Stimulated activated CD4-positive, alpha-beta T cell treated with anti-CD3 and anti-CD28 coated beads, Interleukin-15, amount 100 ng/mL, for 24 hours (primary cell): ENCODE measurements at places on chromosomes 6 and 20.

DNA sequence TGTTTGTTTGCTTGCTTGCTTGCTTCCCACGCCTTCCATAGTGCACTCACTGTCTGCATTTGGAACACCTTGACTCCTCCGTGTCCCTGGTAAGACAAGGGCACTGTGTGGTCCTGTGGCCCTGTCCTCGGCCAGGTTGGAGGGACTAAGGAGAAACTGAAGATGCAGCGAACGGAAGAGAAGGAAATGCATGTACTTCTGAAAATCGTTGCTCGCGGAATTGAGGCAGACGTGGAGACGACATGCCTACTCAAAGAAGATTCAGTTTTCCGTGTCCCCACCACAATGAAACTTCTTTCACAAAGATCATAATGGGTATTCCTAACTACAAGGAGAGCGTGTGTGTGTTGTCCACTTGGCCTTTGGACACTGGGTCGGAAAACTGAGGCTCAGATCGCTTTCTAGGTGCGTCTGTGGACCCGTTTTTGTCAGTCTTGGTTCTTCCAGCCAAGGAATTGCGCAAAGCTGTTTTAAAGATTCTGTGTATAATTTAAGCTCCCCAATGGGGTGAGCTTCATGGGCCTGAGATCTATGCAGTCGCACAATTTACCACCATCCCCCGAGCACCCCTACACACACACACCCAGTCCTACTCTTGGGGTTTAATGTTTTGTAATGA is 120.4 kb upstream of the ZNF184 start:
- DNase-seq: no peak

DNA sequence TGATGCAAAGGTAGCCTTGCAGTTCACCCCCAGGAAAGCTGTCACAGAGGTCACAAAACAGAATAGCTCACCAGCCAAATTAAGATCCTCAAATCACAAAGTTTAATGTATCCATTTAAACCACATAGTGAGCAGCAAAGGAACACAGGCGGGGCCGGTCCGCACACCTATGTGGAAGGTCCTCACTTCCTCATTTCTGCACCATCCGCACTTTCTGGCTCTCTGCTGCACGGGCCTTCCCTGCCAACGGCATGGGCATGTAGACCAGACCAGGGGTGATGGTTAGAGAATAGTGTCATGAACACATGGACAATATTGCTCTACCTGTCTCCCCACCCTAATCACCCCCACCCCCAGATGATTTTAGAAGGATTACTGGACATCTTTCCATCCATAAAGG is 12.1 kb upstream of the TBXT start:
- no peak for DNase-seq

- DNase-seq: no peak
Measured at GRCh38 chr6:29916741-29917140, 25.6 kb upstream of the HLA-A start.

DNA sequence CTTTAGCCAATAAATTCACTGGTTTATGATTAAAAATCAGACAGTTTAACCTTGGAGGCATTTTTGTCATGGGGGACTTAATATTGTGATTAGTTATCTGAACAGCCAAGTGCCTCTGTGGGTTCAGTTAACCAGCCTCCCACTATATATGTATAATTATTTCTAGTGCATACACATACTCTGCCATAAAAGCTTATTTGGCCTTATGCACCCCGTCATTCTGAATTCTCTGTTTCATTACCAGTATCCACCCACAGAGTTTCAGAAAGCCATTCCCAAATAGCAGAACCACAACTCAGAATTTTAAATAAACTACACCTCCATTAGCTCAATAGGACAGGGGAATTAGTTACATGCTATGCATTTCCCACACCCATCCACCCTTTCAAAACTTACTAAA is 279.7 kb downstream of the ZFAND3 start:
- DNase-seq: no peak

DNA sequence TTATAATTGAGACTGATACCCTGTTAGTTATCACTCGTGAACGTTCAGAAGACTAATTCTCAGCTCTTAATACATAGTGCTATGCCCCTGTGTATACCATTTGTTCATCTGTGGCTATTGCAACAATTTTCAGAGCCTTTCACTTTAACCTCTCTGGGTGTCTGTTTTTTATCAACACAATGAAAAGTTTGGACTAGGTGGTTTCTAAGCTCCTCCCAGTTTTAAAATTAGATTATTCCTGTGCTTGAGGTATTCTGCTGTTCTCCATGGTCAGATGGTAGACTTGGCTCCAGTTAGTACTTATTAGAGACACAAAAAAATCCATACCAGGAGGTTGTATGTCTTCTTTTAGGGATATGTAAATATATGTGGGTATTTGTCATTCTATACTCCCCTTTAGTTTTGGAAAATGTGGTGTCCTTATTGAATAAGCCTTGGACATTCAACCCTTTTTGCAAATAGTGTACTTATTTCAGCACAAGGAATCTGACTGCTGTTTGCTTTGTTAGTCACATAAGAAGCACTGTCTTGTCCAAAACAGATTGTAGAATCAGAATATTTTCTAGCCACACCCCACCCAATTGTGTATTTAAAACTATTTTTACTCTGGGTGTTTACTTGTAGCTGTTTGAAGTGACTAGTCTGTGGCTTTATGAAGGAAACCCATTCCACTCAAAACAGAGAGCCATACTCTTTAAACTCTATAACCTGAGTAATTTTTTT is 2.0 kb upstream of the COL10A1 start:
- no peak for DNase-seq

GRCh38 chr6:36858407-36858981 is 16.1 kb downstream of the PPIL1 start:
- DNase-seq: no peak

- no peak for DNase-seq
Measured at GRCh38 chr6:54586251-54586650, 260.3 kb upstream of the FAM83B start.
